Naive thymus-derived CD4-positive, alpha-beta T cell (primary cell): ENCODE measurements at places on chromosomes 16 and 17. TPM values are rescaled to one million over a fixed set of nuclear protein-coding genes. Genes with fewer than 3 reads are reported as not detected.

GRCh38 chr16:55542459-55543082, 23.9 kb upstream of the CAPNS2 start:
- no peak for DNase-seq

DNA sequence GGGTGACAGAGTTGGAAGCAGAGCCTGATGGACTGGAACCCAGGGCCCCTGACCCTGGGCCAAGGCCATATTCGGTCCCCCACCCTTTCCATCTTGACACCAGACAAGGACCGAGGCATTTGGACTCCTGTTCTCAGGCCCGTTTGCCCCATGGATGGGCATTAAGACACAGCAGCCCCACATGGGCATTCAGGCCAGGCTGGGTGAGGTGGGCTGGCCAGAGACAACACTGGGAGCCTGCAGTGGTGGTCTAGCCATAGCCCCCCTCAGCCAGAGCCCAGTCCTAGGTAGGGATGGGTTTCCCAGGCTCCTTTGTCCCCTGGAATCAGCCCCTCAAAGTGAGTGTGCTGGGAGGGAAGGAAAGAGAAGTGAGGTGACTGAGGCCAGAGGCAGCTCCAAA, 1.6 kb downstream of the PDK2 start:
- DNase-seq: no peak

DNA sequence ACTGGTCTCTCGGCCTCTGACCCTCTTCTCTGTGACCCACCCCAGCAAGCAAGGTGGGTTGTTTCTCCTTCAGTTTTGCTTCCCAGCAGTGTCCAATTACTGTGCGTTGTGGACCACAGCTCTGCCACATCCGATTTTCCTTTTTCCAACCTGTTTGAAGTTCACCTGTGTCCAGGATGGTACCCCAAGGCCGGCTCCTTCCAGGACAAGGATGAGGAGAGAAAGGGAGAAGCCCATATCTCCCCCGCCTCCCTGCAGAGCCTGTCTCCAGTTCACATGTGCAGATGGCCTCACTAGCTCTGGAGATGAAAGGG, 13.5 kb downstream of the NMRAL1 start:
- no peak for DNase-seq

DNA sequence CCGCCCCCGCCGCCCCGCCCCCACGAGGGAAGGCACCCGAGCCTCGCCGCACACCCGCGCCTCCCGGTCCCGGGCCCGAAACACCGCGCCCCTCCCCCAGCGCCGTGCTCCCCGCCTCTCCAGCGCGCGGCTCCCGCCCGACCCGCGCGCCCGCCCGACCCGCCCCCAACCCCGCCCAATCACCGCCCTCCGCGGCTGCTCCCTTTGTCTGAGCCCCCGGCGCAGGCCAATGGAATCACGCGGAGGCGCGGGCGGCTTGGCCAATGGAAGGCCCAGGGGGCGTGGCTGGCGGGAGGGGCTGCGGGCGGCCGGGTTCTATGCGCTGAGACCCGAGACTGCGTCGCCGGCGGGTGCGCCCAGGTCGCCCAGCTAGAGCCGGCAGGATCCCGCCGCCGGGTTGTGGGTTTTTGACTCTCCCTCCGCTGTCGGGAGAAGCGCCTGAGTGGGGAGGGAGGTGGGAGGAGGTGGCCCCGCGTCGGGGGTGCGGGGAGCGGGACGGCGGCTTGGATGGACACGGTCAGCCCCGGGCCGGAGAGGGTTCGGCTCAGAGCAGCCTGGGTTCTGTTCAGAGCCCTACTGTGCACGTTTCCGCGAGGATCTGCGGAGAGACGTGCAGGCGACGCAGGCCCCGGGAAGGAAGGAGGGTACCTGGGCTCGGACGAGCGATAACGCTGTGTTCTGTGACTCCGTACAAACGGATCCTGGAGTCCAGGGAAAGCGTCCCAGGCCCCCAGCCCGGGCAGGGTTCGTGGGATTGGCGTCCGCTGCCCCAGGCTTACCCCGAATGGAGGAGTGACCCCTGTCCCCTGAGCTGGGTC, 49.0 kb upstream of the BAHCC1 start:
- peak; percentile 89 for DNase-seq

DNA sequence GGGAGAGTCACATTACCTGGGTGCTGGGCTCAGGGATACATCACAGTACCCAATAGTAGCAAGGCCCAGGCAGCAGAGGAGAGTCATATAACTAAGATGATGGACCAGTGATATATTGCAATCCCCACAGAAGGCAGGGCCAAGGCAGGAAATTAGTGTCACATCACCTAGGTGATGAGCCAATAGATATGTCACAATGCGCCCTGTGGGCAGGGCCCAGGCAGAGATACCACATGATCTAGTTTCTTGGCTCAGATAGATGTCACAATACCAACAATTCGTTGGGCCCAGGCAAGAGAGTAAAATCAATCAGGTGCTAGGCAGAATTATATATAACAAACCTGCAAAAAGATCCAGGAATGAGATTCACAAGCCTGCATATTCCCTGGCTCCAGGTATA, 2111.5 kb downstream of the TP53TG3F start:
- no peak for DNase-seq

- DNase-seq: no peak
These were observed 723.1 kb downstream of the CDH11 start for GRCh38 chr16:64398793-64399192.

DNA sequence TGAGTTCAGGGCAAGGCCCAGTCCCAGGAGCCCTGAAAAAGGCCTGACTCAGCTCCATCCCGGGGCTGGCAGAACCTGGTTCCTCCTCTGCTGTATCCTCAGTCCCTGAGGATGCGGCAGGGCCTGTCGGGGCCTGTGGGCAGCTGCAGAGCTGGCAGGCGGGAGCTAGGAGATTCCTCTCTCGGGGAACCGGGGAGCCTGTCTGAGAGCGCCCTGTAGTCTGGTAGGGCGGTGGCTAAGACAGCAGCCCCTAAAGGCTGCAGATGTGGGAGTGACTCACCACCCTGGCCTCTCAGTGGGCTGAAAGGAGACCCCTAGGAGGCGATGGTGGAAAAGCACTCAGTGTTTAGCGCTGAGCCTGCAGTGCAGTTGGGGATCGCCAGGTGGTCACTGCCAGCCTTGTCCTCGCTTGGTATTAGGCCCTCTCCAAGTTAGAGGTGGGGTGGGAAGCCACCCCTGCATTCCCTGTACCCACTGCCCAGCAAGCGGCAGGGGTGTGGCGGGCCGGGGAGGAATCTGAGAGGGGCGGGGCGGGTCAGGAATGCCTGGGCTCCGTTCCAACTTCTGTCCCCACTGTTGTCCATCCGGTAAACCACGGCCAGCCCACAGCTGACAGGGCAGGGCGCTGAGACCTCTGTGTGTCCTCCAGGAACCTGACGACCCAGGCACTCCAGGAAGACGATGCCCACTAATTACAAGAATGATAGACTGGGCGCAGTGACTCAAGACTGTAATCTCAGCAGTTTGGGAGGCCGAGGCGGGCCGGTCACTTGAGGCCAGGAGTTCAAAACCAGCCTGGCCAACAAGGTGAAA, 29.5 kb upstream of the CDH1 start:
- DNase-seq: no peak

DNA sequence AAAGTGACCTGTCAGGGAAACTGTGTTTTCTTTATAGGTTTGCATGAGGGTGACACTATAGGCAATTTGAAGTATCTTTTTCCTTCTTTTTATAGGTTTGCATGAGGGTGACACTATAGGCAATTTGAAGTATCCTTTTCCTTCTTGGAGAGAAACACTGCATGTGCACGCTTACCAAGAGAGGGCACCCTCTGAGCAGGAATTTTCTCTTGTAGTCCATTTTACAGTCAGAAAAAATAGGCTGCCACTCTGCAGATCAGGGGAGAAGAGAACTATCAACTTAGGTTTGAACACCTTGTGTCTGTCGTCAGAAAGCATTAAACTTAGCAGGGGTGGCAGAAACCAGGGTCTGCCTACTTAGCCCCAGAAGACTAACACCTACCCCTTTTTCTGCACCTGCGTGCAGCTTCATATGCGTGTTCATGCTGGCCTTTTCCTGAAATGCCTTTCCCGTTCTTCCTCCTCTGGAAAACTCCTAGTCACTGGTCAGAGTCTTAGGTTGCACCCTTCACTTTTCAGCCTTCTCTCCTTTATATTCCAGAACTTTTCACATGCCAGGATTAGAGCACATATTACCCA, 16.4 kb upstream of the SMIM36 start:
- DNase-seq: no peak

- DNase-seq: peak; percentile 88
These were observed at the start of gene CBX4 for GRCh38 chr17:79839356-79840268. CBX4 (minus strand) TSS chr17:79839440; CDS start chr17:79839251, 189 bp downstream.

DNA sequence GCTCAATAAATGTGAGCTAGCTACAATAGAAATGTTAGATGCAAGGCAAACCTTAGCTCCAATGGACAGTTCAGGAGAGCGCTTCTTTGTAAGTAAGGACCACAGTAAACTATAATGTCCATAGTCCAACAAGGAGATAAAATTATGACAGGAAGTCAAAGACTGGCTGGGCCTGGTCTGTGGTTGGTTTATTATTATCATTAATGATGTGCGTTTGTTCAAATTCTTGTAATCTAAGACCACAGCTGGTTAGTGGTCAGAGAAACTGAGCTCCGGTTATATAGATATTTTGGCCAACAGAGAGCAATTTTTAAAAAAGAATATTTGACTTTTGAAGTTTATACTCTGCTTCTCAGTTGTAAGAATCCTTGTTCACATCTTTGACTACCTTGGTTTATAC, 4.7 kb upstream of the CMTM2 start:
- DNase-seq: no peak

GRCh38 chr17:32143527-32143870, 1.2 kb downstream of the RHOT1 start:
- no peak for DNase-seq

DNA sequence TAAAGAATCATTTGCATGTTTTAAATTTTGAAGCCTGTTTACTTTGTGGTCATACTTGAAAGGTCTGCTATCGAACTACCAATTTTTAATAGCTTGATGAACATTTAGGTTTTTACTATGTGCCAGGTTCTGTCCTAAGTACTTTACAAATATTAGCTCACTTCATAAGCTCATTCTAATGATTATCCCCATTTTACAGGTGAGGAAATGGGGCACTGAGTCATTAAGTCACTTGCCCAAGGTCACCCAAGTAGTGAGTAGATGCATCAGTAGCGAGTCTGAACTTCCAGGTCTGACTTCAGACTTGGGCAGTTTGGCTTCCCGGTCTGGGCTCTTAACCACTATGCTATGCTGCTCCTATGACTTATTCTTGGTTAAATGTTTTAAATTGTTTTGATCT, 4.0 kb downstream of the NDEL1 start:
- DNase-seq: no peak

- no peak for DNase-seq
These were observed 27.6 kb downstream of the ITGB3 start for GRCh38 chr17:47281216-47281615.

The DOC2B gene
- not detected for total RNA-seq

The SEZ6L2 gene
- total RNA-seq: 0.19 TPM in 1 of 2 replicates, not detected in the other

The TNFSF13 gene
- 4.4 and 7.3 TPM in 2 replicates for total RNA-seq

The SPAG7 gene
- 42.4 TPM for total RNA-seq

The DHRS13 gene
- total RNA-seq: 51.3 TPM

The KRT36 gene
- total RNA-seq: not detected
